Kasumi-1 (cell line): ENCODE measurements at places on chromosomes 13 and 19.

GRCh38 chr19:28633319-28634018 is 579.5 kb downstream of the UQCRFS1 start:
- peak; percentile 40 for DNase-seq

DNA sequence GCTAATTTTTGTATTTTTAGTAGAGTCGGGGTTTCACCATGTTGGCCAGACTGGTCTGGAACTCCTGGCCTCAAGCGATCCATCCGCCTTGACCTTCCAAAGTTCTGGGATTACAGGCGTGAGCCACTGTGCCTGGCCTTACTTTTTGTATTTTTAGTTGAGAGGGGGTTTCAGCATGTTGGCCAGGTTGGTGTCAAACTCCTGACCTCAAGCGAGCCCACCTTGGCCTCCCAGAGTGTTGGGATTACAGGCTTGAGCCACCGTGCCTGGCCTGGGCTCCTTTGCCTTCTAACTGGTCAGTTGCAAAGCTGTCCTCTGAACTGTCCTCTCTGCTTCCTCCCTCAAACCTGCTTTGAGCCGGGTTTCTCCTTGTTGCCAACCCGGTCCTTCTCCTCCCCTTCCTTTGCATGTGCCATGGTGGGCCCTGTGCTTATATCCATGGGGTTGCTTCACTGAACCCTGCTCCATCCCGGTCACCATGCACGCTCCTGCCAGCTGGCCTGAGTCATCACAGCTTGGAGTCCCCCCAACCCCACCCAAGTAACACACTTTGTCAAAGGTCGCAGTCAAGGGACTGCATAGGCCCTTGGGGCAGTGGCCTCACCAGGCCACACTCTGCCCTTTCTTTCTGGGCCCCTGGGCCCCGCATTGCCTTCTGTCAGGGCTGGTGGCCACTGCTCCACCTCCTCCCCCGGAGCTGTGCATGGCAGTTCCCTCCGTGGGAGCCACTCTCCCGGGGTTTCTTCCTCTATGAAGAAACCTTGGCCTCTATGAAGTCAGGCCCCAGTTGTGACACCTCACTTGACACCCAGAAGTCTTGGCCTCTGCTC is 21.2 kb downstream of the WTIP start:
- no peak for DNase-seq

DNA sequence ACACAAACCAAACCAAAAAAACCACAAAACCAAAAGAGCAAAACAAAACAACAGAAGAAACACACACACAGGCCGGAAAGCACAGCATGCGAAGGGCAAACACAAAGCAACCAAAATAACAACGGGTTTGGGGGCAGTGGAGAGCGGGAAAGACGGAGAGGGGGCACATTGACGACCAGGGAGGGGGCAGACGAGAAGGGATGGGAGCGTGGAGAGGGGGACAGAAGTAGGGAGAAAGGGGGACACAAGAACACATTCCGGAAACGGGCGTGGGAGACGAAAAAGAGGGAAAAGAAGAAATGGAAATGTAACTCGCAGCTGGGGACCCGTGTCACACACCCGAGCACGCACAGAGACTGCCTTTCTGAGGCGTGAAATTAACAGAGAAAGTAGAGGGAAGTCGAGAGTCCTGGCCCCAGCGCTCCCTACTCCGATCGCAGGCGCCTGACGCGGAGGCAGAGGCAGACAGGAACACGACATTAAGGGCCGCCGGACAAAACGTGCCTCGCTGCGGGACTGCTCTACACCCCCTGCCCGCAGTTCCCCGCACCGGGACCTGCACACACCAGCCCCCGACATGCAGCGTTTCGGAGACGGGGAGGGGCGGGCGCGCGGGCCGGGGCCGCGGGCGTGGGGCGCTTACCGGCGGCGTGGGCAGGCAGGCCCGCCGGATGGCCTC is 652 bp downstream of the POU4F1 start:
- DNase-seq = peak; percentile 35

GRCh38 chr13:35356572-35356971 is 119.9 kb downstream of the MAB21L1 start:
- DNase-seq = peak; percentile 81

- peak; percentile 2 for DNase-seq
Observed at GRCh38 chr13:35857769-35858168, 273.4 kb downstream of the DCLK1 start.
